ENCODE measurements at places on chromosomes 16 and 17.

DNA sequence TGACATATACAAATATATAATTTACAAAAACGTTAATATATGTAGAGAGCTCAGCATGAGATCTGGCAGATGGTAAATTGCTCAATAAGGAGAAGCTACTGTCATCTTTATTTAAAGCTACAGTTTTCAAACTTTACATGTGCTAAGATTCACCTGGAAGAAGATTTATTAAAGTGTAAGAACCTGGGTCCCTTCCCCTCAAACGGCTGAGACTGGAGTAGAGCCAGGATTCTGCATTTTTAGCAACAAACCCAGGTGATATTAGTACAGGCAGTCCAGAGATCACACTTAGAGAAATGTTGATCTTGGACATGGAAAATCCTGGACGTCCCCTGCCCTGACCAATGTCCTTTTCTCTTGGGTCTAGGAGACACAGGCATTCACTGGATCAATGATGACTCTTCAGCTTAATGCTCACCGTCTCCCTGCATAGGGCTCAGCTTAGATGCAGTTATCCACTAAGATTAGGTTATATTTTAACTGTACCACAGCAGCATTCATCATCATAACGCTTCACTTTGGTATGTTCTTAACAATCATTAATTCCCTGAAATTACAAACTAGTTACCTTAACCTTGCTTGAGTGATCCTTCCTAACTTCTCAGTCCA, 20.4 kb downstream of the CDR2 start:
- no peak for DNase-seq

DNA sequence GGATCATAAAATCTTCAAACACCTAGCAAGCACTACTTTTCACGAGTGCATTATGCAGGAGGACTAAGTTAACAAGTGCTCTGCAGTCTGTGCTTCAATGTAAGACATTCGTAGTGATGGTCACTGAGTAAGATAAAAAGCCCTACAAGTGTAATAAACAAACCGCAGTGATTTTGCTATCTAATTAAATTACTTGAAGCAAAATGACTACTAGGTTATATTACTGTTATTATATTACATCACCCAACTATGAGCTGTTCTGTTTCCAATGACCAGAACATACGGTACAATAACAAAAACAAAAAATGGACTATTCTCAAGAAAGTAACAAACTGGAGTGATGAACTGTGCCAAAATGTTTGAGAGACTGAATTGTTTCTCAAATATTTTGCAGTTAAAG, 11.2 kb downstream of the KLHL10 start:
- no peak for DNase-seq

GRCh38 chr17:6097005-6097279, 26.8 kb downstream of the WSCD1 start:
- DNase-seq, result no peak

GRCh38 chr17:13869331-13869940, 199.9 kb upstream of the COX10 start:
- no peak for DNase-seq

DNA sequence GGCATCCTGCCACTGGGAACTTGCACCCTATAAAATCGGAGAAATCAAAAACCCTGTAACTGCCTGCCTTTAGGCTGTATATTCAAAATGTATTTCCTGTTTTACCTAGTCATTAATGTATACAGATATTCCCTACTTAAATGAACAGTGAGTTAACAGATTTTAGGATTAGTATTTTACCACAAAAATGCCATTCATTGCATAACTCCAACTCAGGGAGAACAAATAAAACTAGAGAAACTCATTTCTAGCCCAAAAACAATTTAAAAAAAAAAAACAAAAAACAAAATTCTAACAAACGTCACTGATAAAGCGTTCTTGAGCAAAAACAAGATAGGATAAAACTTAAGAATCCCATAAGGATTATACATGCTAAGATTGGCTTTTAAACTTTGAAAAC, 3.7 kb upstream of the DHX33 start:
- no peak for DNase-seq

DNA sequence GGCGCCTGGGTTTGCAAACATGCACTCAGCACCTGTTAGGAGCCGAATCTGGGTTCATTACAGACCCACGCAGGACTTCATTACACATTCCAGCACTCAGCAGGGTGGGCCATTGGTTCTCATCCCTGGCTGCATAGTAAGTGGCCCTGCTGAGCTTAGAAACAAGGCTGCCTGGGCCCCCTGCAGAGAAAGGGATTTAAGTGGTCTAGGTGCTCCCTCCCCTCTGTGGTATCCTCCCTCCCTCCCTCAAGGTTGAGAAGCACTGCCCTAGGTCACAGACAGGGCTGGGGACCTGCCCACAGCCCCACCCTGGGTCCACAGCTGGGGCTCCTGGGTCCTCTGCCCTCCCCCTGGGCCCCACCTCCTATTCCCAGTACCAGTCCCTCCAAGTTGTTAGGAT, 28.3 kb downstream of the WNT3 start:
- DNase-seq, result no peak

DNA sequence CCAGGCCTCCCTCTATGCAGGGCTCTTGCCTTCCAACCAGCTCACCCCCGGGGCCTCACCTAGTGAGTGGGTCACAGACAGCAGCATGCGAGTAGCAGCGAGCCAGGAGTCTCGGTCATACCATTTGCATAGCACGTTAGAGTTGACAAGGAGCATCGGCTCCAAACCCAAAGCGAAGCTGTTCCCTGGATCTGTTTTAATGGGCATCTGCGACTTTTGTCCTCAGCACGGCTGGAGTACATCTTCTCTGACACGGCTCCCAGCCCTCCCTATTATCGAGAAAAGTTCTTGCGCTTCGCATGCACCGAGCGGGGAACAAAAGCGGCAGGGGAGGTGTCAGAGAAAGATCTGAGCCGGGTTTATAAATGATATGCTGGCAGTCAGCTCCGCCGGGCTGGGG, 253.3 kb downstream of the MAF start:
- no peak for DNase-seq

GRCh38 chr17:81922566-81923301, 4.8 kb upstream of the SIRT7 start:
- no peak for DNase-seq

- DNase-seq, result peak; percentile 25
Observed at GRCh38 chr17:49224198-49224996, 6.2 kb downstream of the PHOSPHO1 start.

DNA sequence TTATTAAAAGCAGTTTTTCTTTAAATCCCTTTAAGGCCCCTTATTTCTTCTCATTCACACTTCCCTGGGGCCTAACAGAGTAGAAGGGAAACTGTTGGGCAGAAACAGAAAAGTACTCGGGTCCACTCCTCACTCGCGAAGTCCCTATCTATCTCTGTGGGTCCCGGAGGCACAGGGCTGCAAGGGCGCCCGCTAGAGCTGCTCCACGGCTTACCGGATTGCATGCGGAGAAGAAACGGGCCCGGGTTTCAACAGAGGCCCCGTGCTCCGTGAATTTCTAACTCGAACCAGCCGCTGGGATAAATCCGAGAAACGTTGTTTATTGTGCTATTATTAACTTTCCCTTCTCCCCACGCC, 4.3 kb downstream of the CBLN1 start:
- no peak for DNase-seq

DNA sequence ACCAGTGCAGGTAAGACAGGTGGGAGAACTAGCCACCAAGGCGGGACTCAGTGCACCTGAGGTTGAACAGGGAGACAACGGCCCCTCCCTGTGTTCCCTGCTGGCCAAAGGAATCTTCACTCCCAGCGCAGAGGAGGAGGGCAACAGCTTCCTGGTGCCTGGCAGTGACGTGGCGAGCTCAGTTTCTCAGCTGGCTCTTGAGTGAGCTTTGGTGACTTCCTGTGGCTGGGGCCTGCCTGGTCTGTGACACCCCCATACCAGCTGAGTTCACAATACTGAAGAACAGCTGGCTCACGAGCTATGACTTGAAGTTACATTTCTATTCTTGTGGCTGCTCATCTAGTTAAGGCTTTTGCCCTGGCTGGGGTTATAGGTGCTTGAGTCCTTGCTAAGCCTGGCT, 26.1 kb downstream of the WNT9B start:
- DNase-seq, result no peak

DNA sequence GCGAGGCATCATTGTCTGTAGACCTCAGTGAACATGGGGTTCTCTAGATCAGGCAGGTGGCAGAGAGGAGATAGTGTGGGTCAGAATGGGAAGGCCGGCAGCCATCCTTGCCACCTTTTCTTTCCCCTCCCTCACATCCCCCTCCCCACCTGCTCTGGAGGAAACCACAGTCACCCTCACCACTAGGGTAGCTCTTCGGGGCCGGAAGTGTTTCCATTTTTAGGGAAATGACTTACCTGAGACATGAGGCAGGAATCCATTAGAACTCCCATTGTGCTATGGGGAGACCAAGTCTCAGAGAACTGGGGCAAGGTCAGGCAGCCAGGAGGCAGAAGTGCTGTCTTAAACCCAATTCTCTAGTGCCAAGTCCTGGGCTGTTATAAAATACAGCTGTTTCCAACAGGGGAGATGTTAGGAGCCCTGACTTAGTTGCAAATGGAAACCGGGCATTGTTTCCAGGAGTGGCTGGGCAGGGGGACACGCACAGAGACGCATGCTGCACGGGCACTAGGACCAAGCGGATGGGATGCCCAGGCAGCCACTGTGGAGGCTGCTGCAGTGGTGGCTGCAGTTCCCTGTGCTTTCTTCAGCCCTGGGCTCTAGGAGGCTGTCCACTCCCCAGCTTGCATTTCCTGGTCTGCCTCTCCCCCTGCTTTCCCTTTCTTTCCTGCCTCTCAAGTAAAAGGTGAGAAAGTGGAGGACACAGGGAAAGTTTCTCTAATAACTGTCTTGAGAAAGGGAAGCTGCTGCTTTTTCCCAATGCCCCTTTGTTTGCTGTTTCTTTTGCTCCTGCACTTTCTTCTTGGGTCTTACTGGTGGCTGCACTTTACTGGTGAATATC, 2.8 kb downstream of the HAS3 start:
- DNase-seq, result no peak

- no peak for DNase-seq
Observed at GRCh38 chr17:8382880-8383142, 182 bp downstream of the RPL26 start.

DNA sequence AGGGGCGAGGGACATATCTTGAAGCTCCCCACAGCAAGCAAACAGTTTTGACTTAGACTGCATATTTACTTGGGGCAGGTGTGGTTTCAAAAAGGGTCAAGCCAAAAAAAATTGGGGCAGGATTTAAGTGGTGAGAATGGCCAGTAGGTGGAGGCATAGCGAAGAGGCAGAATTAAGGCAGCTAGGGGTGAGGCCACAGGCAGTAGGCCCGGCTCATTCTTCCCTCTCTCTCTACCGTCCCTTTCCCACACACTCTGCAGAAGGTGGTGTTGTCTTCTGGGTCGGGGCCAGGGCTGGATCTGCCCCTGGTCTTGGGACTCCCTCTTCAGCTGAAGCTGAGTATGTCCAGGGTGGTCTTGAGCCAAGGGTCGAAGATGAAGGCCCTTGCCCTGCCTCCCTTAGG, 2.6 kb downstream of the SHBG start:
- no peak for DNase-seq

GRCh38 chr16:80437707-80438106, 103.1 kb upstream of the DYNLRB2 start:
- DNase-seq, result no peak

- DNase-seq, result no peak
Observed at GRCh38 chr16:88281858-88282563, 100.7 kb upstream of the ZNF469 start.

GRCh38 chr16:31135535-31136286, at the start of gene PRSS8:
PRSS8 (minus strand) TSS chr16:31135727; CDS start chr16:31135498, 229 bp downstream.
- no peak for DNase-seq

DNA sequence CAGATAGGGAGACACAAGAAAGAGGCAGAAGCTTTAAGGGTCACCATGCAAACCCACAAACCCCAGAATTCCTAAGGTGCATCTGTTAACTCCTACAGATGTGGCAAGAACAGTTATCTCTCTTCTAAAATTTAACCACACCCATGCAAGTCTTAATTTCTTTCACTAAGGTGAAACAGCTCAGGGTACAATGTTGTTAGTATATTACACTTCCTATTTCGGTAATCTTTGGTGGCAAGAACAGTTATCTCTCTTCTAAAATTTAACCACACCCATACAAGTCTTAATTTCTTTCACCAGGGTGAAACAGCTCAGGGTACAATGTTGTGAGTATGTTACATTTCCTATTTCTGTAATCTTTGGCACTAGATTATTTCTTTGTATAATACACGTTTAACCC, 6.6 kb downstream of the CCL23 start:
- no peak for DNase-seq

- DNase-seq, result no peak
Observed at GRCh38 chr16:10338426-10338825, 47.4 kb upstream of the ATF7IP2 start.

DNA sequence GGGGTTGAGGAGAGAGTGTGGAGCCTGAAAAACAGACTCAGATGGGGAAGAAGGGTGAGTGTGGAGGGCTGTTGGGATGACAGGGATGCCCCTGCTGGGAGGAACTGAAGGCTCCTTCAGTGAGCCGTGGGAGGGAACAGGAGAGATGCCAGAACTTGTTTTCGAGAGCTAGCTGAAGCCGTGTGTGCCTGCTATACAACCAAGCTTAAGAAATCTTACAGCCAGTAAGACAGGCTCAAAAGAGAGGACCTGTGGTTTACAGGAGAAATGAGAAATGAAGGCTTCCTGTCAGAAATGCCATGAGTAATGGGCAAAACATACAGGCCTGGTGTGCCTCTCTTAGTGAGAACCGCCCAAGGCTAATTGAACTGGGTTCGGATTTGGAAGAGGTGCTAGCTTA, 99.6 kb downstream of the SPACA3 start:
- DNase-seq, result no peak

GRCh38 chr16:84036982-84037425, 5.6 kb downstream of the SLC38A8 start:
- DNase-seq, result no peak

DNA sequence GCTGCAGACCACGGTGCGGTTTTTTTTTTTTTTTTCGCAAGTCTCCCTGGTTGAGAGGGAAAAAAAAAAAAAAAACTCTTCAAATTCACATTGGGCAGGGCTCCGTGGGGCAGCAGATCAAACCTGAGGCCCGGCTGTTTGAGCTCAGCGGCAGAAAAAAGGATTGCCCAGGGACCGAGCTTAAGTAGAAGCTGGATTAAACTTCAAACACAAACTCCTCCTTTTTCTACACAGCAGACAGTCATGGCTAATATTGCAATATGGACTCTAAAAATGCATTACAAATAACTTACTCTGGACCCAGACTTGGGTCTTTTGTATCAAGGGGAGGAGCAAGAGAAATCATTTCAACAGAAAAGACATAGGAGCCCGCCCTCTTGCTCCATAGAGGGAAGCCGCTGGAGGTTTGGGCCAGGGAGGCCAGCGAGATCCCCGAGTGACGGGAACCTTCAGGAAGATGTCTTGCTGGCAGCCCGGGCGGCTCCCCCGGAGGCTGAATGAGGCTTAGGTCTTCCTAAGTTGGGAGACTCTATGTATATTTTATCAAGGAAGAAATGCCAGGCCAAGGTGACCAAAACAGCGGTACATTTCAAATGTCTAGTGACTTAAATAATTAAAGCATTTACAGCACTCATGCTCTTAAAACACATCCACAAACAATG, 167.7 kb downstream of the ZNF423 start:
- no peak for DNase-seq
